ENCODE measurements at places on chromosomes 1 and 21.

GRCh38 chr1:217617126-217617525, 13.8 kb downstream of the GPATCH2 start:
- DNase-seq = no peak

GRCh38 chr1:226697929-226698544, 41.0 kb downstream of the ITPKB start:
- no peak for DNase-seq

- no peak for DNase-seq
These were observed 94.3 kb downstream of the RGS2 start for GRCh38 chr1:192903142-192903541.

DNA sequence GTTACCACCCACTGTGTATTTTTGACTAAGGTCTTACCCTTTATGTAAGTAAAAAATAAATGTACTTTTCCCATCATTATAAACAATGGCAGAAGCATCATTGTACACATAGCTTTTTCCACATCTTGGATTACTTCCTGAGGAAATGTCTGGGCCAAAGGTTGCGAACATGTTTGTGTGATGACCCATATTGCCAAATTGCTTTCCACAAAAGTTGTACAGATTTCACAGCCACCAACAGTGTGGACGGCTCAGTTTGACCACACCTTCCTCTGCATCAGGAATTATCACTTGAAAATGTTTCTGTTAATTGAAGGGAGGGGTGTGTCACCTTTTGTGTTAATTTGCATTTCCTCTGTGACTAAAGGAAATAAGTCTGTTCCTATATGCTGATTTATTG, 25.7 kb downstream of the AKNAD1 start:
- no peak for DNase-seq

DNA sequence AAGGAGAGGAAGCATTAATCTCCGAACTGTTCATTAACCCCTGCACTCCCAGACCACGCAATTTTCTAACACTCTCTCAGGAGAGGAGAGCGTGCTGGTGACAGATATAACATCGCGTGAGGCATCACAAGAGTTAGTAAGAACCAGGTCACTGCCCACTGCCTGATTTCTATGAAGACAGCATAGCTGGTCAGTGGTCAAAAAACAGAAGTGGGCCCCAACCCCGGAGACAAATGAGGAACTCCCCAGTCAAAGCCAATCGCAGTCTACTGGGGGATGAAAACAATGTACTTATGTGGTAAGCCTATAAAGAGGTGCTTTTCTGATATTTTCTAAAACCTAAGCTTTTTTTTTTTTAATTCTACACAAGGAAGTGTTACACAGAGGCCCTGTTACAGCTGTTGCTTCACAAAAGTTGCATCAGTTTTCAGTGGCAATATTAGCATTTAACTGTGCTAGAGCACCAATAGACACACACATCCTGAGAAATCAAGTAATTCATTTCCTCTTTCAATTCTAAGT, 231.8 kb upstream of the IRF2BP2 start:
- DNase-seq = no peak

GRCh38 chr1:180994262-180994661, 28.4 kb downstream of the STX6 start:
- DNase-seq = no peak

Data from activated effector memory CD4-positive, alpha-beta T cell treated with anti-CD3 and anti-CD28 coated beads, Interleukin-2, amount 50 U/mL, for 16 hours (primary cell).